ENCODE measurements at places on chromosomes 1 and 21.

DNA sequence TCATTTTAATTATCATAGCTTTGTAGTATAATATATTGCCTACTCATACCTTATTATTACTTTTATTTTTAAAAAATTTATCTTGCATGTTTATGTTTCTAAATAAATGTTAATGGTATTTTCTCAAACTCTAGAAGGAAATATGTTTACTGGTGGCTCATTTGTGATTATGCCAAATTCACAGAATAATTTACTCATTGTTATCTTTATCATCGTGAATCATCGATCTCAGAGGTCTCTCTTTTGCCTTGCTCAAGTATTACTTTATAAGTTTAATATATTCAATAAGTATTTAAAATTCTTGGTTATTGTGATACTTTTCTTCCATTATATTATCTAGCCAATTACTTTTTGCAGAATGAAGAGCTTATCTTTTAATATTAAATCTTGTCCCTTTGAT lies 836.7 kb upstream of the ADAMTS5 start:
- no peak for DNase-seq

DNA sequence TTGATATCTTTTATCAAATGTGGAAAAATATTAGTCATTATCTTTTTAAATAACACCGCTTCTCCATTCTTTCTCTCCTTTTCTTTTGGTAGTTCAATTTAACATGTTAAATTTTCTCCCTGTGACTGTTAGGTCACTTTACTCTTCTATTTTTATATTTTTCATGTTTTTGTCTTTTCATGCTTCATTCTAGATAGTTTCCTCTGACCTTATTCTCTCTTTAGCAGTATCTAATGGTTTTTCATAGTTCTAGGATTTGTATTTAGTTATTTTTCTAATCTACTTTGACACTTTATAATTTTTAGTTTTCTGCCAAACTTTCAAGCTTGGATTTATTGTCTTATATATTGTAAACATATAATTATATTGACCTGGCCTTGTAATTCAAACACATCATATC lies 116.0 kb downstream of the RASAL2 start:
- DNase-seq: no peak

- DNase-seq: no peak
Measured at GRCh38 chr1:81666586-81666985, 134.1 kb upstream of the ADGRL2 start.

- DNase-seq: no peak
Measured at GRCh38 chr1:8302081-8302956, 15.6 kb upstream of the SLC45A1 start.

DNA sequence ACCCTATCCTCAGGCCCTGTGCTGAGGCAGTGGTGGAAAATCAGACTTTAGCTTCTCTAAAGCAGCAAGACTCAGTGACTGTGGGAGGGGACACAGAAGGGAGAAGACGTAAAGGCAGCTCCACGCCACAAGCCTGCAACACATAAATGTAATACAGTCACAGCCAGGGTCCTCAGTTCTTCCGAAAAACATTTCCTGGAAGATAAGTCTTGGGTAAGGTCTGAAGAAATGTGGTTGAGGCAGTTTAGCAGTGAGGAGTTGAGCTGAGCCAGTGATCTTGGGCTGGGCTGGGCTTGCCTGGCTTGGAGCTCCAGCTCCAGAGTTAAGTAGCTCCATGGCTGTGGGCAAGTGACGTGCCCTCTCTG lies 127.8 kb upstream of the ADAR start:
- DNase-seq: no peak

GRCh38 chr21:45592626-45593134 lies 50.4 kb upstream of the SLC19A1 start:
- DNase-seq: no peak

- peak; percentile 74 for DNase-seq
Measured at GRCh38 chr1:26350701-26351589, 3.0 kb downstream of the CRYBG2 start.

GRCh38 chr21:34994766-34995631 lies 54.1 kb downstream of the RUNX1 start:
- DNase-seq: no peak
